ENCODE measurements at places on chromosomes 11 and 22.

GRCh38 chr11:93034031-93034722, 64.7 kb downstream of the MTNR1B start:
- no peak for DNase-seq

DNA sequence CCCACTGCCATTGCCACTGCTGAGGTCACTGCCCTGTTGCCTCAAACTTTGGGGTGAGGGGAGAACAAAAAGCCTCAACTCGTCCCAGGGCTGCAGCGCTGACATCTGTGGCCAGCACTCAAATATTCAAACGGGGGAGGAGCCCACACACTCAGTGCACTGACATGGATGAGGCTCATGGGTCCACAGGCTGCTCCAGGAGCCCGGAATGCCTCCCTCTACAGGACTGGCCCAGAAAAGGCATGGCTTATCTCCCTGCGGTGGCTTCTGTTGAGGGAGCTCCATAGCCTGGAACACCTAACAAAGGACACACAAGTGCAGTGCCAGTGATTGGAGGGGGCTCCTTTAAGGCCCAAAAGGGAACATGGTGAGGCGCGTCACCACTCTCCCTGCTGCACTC, 341.1 kb upstream of the LUZP2 start:
- no peak for DNase-seq

GRCh38 chr11:113048820-113049768, 87.9 kb downstream of the NCAM1 start:
- DNase-seq, result no peak

- no peak for DNase-seq
Measured at GRCh38 chr11:9014826-9015225, 11.0 kb upstream of the NRIP3 start.

GRCh38 chr22:23562186-23562585, 17.9 kb downstream of the IGLL1 start:
- no peak for DNase-seq

DNA sequence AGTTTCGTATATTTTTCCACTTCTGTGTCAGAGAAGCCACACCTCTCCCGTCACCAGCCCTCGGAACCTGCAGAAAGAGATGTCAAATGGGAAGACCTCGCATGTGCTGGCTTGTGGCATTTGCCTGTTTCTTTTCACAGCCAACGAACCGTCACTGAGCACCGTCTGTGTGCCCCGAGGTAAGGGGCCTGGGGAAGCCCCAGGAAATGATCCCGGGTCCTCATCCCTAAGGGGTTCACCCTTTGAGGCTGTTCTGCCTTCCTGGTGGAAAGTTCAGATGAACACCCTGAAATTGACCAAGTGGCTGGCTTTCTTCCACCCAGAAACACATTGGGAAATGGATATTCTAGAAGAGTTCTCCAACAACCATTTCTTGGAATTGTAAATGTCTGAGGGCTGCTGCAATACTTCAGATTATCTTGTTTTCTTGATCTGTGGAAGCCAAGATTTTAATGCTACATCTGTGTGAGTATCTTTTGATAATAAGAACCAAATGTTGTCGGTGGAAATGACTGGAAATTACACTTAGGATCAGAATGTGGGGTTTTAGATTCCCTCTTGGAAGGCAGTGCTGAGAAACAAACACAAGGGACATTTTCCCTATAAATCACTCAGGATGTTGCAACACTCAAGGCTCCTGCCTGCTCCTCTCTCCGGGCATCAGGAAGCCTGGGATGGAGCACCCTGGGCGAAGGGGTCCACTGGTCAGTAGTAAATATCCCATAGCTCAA, 37.6 kb downstream of the RIBC2 start:
- DNase-seq, result no peak

GRCh38 chr11:31812383-31813381, 1.6 kb upstream of the PAX6 start:
- no peak for DNase-seq

GRCh38 chr11:92838759-92839310, 130.6 kb upstream of the MTNR1B start:
- DNase-seq, result no peak

GRCh38 chr11:45662665-45663485, 2.5 kb downstream of the CHST1 start:
- no peak for DNase-seq

All from cerebellar nuclear complex (tissue), 1 donor.